Muscle of arm (tissue), 14 donors: ENCODE measurements at places on chromosomes 3 and 15. TPM values are rescaled to one million over a fixed set of nuclear protein-coding genes. Genes with fewer than 3 reads are reported as not detected.

DNA sequence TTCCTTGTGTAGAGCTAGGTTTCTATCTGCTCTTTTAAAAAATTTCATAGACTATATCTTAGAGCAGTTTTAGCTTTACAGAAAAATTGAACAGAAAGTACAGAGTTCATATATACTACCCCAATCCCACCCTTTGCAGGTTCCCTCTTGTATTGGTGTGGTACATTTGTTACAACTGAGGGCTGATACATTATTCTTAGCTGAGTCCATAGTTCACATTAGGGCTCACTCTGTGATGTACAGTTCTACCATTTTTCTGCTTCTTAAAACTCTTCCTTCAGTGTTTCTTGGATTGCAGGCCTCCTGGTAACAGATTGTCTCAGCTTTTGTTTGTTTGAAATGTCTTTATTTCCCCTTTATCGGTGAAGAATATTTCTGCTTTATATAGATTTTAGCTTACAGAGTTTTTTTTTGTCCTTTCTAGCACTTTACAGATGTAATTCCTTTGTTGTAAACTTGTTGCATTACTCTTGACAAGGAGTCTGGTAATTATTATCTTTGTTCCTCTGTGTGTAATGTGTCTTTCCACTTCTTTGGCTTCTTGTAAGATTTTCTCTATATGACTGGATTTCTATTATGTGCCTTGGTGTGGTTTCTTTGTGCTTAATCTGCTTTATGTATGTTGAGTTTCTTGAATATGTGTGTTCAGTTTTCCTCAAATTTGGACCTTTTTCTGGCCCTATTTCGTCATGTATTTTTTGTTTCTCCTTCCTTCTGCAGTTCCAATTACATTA, 25.3 kb downstream of the MEF2A start:
- DNase-seq = no peak

DNA sequence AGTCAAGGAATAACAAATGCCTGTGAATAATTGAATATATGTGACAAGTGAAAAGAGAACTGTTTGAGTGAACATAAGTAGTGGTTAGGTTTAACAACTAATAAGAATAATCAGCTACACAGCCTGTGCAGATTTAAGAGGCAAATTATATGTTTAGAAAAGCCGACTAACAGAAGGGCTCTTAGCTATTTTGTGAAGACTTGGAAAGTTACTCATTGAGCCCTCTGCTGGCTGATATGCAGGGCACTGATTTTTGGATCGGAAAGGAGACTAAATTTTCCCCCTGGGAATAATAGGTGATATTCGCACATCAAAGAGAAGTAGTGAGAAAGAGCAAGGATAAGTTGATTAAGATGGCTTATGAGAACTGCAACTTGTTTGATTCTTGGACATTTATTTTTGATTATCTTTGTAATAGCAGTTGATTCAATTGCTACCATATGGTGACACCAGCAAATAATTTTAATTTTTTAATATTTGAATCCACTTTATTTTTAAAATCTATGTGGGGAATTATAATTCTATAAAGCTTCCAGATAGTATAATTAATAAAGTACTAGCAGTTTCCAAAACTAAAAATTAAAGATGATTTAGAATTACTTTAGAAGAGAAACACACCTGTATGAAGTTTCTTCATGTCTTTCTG, 156.2 kb downstream of the NLGN1 start:
- DNase-seq = no peak

PRTG gene
- polyA plus RNA-seq = 4.4 TPM

DNA sequence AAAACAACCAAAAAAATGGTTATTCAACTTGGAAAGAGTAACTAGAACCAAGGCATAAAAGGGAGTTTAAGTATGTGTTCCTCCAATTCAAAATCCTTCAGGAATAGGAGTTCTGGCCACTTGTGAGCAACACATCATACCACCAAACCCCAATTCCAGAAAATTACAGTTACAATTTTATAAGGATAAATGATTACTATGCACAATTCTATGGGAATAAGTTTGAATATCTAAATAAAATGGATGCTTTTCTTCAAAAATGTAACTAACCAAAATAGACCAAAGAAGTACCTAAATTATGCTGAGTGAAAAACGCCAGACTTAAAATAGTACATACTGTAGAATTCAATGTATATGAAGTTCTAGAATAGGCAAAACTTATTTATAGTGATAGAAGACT, 4.6 kb downstream of the HLTF start:
- DNase-seq = no peak

DNA sequence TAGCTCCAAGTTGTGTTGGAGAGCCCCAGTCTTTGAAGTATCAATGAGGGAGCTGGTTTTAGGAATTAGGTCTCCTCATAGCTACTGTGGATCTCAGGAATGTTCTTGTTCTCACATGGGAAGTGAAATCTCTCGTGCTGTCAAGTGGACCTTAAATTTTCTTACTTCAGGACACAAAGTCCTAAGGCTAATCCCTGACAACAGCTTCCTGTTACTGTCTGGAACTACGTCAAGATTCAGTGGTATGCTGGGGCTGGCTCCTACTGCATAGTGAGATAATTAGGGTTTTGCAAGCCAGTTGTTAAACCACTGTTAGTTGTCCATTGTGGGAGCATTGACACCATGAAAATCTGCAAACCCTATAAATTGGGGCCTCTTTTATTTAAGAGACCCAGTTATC, 22.8 kb downstream of the MESP1 start:
- DNase-seq = no peak

GRCh38 chr3:63800097-63800496, 19.0 kb upstream of the C3orf49 start:
- DNase-seq = no peak

SV2B gene
- polyA plus RNA-seq = 2.7 TPM

DNA sequence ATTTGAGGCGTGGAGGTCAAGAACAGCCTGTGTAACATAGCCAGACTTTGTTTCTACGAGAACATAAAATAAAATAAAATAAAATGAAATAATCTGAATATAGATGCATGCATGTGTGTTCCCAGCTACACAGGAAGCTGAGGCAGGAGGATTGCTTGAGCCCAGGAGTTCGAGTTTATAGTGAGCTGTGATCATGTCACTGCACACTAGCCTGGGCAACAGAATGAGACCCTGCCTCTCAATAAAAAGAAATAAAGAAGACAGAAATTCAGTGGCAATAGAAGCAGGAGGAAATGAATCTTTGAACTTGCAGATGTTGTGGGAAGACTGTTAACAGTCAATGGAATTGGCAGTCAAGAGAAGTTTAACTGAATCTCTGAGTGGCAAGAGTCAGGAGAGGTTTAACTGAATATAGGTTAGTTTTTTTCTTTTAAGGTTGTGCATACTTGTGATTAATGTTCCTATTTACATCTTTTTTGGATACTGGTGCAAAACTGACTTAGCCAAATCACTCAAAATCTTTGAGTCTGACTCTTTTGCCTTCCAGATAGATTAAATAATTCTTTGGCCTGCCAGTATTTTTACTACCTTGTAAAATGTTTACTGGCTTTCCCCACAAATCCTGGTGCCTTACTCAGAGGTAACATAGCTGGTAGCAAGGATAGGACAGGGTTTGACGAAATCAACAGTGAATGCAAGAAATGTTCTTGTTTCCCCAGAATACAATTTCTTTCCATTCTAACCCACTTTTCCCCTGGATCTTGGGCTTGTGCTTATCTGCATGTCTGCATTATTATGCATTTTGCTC, 361.4 kb downstream of the PDCD6IP start:
- DNase-seq = no peak

DNA sequence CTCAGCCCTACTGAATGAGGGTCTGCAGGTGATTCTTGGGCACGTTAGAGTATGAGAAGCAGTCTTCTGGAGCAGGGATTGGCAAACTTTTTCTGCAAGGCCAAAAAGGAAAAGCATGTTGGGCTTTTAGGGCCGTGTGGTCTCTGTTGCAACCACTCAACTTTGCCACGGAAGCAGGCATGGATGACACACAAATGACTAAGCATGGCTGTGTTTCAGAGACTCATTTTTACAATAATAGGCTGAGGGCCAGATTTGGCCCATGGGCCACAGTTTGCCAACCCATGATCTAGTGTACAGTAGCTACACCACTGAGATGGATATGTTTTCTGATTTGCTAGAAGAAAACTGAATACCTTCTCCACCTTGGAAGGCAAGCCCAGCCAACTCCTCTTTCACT, 66.1 kb upstream of the PRICKLE2 start:
- no peak for DNase-seq

DNA sequence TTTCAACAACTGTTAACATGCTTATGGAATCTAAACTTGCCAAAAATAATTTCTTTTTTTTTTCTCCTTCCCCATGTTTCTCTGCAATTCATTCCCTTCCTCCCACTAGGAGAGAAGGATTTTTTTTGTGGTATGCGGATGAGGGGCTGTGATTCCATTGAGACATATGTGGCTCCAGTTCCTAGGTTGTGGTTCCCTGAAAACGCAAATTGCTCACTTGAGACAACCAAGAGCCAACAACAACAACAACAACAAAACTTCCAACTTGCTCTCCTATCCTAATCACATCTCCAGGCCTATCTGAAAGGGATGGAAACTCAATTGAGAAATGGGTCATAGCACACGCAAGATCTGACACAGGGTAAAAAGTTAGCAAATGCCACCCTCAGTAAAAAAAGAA, 406.5 kb upstream of the TGFBR2 start:
- no peak for DNase-seq

DNA sequence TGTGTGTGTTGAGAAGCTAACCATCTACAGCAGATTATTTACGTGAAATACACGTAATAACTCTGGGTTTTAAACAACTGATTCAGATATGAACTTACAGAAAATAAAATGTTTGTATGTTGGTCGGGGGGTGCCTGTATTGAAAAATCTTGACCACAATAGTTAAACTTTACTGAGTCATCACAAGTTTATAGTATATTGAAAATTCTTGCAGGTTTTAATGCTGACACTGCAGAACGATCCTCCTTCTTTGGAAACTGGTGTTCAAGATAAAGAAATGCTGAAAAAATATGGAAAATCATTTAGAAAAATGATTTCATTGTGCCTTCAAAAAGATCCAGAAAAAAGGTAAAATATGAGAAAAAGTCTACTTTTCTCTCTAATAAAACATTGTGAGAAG, 41.3 kb upstream of the SLC22A13 start:
- DNase-seq = no peak

PYGO1 gene
- polyA plus RNA-seq = 14.9 TPM

DNA sequence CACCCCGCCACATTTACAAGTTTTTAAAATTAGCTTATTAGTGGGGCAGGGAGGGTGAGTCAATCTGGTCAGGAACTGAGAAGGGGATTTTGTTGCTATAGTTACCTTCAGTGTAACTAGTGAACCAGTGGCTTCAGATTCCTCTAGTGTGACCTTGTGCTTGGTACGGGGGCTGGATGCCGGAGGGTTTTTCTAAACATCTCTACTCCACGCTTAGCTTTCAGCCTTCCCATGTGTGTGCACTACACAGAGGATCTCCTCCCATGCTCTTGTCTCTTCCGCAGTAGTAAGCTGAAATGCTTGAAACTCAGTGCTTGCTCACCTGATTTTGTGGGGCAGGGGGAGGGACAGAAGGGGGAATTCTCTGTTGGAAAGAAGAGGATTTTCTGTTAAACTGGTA, 67.9 kb upstream of the AKAP13 start:
- DNase-seq = no peak

- DNase-seq = no peak
Observed at GRCh38 chr3:195052939-195053338, 218.0 kb downstream of the XXYLT1 start.

GRCh38 chr3:4830586-4830914, 148.7 kb upstream of the BHLHE40 start:
- DNase-seq = no peak

DNA sequence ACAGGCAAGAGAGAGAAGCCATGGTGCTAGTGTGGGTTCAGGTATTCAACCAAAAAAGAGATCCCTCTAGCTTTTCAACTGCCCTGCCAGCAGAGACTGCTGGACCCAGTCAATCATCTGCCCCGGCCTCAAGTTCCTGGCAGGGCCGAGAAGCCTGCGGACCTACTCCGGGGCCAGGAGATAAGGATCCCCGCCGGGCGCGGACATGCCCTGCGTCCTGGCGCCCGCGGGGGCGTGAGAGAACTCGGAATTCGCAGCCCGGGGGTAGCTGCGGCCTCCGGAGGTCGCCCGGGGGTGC, 821 bp upstream of the MAGI1 start:
- no peak for DNase-seq

DNA sequence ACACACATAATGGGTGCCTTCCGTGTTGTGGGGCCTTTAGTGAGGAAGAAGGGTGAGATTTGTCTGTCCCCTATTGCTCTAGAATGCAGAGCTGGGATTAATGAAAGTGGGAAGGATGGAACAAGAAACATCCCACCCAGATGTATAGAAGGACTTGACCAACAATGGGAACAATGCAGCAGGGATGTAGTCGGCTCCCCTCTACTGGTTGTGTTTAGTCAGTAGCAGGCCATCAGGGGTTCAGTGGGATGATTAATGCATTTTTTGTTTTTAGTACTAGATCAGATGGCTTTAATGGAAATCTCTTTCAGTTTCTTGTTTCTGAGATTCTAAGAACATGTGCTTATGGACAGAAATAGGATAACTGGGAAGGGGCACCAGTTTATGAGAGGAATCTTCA, 156.0 kb upstream of the ROPN1 start:
- no peak for DNase-seq

PCOLCE2 gene
- polyA plus RNA-seq = 3.8 TPM

TRH gene
- 0.97 TPM for polyA plus RNA-seq

VWA5B2 gene
- 0.51 TPM for polyA plus RNA-seq

LRRC57 gene
- 15.9 TPM for polyA plus RNA-seq

- DNase-seq = no peak
Observed at GRCh38 chr15:64502551-64502950, 42.2 kb downstream of the ZNF609 start.

CASR gene
- not detected for polyA plus RNA-seq

FGD5 gene
- polyA plus RNA-seq = 20.2 TPM

- no peak for DNase-seq
Observed at GRCh38 chr15:32888221-32888761, 170.5 kb downstream of the GREM1 start.

- DNase-seq = no peak
Observed at GRCh38 chr3:157300094-157300493, 136.6 kb upstream of the PTX3 start.

CAMKV gene
- 0.13 TPM for polyA plus RNA-seq

CRTAP gene
- polyA plus RNA-seq = 178 TPM

- no peak for DNase-seq
Observed at GRCh38 chr15:87906444-87906843, 350.1 kb downstream of the NTRK3 start.

GABRR3 gene
- polyA plus RNA-seq = not detected

WDR72 gene
- polyA plus RNA-seq = 0.53 TPM

GASK1A gene
- 5.0 TPM for polyA plus RNA-seq

- DNase-seq = no peak
Observed at GRCh38 chr3:16386561-16386960, 121.5 kb downstream of the OXNAD1 start.

- DNase-seq = no peak
Observed at GRCh38 chr3:179673523-179673922, 20.7 kb downstream of the USP13 start.

- DNase-seq = no peak
Observed at GRCh38 chr3:42488687-42489086, 13.8 kb upstream of the VIPR1 start.

ERICH6 gene
- not detected for polyA plus RNA-seq

DNA sequence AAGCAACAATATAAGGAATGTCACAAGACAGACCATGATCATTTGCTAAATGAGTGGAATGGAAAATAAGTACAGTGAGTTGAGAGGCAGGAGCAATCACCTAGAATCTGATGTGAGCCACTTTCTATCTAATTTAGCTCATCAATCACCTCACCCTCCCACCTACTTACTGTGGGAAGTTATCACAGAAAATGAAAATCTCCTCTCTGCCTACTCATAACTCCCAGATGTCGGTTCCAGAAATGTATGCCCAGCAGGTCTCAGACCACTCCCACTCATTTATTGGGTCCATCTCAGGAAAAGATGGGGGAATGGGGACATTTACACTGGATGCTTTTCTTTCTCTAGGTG, 270.9 kb downstream of the FHIT start:
- no peak for DNase-seq

LARP6 gene
- 13.6 TPM for polyA plus RNA-seq
